ENCODE measurements at places on chromosomes 4 and X.

- no peak for DNase-seq
Measured at GRCh38 chr4:2924765-2925301, 38.4 kb downstream of the NOP14 start.

- no peak for DNase-seq
Measured at GRCh38 chr4:157372567-157372966, 152.0 kb downstream of the GRIA2 start.

- DNase-seq: no peak
Measured at GRCh38 chr4:5858020-5858769, 34.7 kb downstream of the CRMP1 start.

- no peak for DNase-seq
Measured at GRCh38 chr4:39472396-39472795, 13.5 kb downstream of the LIAS start.

DNA sequence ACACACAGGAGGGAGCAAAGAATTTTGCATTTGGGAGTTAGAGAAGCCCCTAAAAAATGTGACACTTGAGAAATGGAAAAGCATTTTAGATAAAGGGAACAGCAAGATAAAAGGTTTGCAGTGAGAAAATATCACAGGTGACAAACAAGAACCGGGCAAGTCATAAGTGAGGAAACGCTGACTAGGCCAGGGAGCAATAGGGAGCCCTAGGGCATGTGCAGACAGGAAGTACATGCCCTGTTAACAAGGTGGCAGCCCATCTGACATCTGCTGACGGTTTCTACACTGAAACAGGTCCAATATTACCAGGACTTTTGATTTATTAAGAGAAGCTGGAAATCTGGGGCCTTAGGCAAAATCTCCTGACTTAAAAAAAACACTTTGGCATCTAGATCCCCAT lies 4.0 kb upstream of the IL13RA1 start:
- DNase-seq: no peak

DNA sequence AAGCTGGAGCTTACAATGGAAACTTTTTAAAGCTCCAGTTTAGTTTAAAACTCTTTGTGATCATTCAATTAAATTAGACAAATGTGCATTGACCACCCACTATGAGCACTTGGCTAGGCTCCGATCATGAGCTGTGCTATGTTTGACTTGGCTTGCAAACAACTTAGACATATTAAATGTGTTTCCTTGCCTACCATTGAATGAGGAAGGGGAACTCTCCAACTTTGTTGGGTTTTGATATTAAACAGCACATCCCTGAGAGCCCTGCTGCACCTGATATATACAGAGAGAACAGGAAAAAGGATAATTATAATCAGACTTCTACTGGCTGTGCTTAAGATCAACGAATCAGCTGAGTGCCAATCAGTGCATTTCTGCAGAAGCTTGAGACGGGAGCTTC lies 71.4 kb upstream of the ADGRL3 start:
- DNase-seq: no peak

- no peak for DNase-seq
Measured at GRCh38 chr4:73139991-73140390, 70.5 kb upstream of the COX18 start.

DNA sequence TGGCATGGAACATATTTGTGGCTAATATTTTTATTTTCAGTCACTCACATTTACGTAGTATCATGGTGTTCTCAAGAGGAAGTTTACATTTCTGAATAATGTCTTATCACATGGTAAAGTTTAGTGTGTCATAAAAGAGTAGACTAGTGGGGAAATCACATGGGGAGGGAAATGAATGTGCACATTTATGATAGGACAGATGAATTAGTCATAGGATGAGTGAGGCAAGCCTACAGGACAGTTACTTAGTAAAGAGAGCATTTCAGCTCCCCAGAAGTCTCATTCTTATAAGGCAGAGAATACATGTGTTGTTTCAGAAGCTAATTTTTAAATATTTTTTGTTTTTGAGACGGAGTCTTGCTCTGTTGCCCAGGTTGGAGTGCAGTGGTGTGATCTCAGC lies 6.2 kb downstream of the GK start:
- no peak for DNase-seq

GRCh38 chr4:185472103-185472542 lies 590 bp upstream of the CCDC110 start:
- no peak for DNase-seq

DNA sequence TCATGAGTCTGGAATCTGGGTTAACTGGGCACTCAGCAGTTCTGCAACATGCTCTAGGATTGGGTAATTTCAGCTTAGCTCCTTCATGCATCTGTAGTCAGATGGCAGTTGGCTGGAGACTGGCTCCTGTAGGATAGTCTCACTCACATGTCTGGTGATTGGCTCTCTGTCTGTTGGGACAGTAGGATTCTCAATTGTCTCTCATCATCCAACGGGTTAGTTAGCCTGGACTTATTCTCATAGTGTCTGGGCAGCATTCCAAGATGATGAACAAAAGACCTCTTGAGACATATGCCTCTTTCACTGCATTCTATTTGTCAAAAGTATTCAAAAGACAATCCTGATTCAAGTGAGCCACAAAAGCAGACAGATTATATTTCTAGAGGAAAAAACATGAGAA lies 795.6 kb upstream of the GALNTL6 start:
- DNase-seq: no peak

DNA sequence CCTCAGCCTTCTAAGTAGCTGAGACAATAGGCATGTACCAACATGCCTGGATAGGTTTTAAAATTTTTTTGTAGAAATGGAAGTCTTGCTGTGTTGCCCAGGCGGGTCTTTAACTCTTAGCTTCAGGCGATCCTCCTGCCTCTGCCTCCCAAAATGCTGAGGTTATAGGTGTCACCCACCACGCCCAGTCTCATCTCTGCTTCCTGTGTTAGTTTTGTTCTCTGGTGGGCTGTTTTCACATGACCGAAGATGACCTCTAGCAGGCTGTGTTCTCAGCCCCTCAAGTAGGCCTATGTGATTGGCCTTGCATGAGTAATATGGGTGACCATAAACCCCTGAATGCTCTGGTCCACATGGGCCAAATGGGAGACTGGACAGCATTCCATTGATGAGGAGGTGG lies 56.8 kb upstream of the MSANTD1 start:
- no peak for DNase-seq

DNA sequence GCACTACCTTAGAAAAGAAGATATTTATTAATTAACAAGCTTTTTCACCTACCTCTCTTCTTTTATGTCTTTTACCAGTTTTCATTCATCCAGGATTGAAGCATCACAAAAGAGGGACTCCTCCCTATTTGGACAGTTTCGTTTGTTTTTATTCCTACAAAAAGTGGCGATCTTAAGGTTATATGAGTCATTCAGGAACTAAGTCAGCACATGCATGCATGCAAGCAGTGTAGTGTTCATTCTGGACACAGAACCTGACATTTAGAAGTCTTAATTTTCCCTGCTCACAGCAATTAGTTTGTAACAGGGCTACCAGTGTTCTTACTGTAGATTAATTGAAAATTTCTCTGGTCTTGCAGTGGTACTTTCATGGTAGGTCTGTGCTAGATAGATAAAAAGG lies 47.9 kb upstream of the QRFPR start:
- no peak for DNase-seq

DNA sequence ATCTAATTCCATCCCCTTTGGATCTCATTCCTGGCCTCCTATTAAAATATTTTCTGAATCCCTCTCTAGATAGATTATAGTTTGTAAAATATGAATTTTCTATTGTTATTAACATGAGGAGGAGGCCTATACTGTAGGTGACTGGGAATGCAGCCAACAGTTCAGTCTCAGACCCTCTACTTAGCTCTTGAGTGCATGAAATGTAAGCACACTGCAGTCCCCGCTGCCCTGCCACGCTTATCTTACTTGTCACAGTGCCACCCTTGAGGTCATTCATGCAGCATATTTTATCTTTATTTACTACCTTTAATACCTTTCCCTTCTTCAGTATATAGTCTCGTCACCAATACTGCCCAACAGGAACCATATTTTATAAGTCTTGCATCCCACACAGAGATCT lies 151.0 kb downstream of the CAMK2D start:
- DNase-seq: no peak

DNA sequence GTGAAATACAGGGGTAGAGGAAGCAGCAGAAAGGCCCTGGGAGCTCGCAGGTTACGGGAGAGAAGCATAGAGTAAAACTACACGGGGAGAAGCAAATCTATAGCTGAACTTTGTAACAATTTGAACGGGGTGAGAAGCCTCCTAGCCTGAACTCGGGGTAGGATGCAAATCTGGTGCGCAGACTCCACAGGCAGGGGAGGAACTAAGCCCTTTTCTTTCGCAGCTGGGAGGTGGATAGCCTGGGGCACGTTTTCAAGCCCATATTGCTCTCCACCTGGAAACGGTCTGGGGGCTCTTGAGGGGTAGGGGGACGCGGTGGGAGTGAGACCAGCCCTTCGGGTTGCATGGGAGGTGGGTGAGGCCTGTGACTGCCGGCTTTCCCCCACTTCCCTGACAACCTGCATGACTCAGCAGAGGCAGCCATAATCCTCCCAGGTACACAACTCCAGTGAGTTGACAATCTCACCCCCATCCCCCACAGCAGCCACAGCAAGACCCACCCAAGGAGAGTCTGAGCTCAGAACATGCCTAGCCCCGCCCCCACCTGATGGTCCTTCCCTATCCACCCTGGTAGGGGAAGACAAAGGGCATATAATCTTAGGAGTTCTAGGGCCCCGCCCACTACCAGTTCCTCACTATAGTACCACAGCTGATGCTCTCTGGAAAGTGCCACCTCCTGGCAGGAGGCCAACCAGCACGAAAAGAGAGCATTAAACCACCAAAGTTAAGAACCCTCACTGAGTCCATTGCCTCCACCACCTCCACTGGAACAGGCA lies 29.9 kb downstream of the SOWAHB start:
- DNase-seq: no peak

DNA sequence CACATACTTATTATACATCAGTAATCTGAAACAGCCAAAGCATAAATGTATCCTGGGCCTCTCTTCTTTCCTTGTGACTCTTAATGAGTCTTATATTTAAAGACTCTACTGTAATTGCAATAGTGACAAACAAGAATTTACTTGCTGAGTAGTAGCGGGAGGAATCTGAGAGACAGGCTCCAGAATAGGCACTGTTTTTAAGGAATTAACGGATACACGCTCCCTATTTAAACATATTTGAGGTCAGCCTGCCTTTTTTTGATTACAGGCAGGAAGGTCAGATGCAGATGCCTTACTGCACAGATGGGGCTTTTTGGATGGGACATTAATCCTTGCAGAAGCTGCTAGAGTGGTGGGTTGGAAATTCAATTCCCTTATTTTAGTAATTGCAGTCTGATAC lies 196.3 kb upstream of the ANXA3 start:
- DNase-seq: no peak

- no peak for DNase-seq
Measured at GRCh38 chr4:8855818-8856245, 15.8 kb downstream of the HMX1 start.

- DNase-seq: no peak
Measured at GRCh38 chr4:40316782-40317635, 18.1 kb upstream of the CHRNA9 start.

GRCh38 chr4:41575207-41575606 lies 37.2 kb downstream of the LIMCH1 start:
- no peak for DNase-seq

- no peak for DNase-seq
Measured at GRCh38 chr4:135120195-135120594, 918.6 kb upstream of the PABPC4L start.

- DNase-seq: no peak
Measured at GRCh38 chr4:2667428-2667827, 88.7 kb downstream of the TNIP2 start.

- no peak for DNase-seq
Measured at GRCh38 chr4:113636438-113636818, 125.1 kb downstream of the CAMK2D start.

GRCh38 chr4:24850674-24851073 lies 55.3 kb downstream of the SOD3 start:
- DNase-seq: no peak

- no peak for DNase-seq
Measured at GRCh38 chrX:11995146-11995545, 143.1 kb upstream of the FRMPD4 start.

DNA sequence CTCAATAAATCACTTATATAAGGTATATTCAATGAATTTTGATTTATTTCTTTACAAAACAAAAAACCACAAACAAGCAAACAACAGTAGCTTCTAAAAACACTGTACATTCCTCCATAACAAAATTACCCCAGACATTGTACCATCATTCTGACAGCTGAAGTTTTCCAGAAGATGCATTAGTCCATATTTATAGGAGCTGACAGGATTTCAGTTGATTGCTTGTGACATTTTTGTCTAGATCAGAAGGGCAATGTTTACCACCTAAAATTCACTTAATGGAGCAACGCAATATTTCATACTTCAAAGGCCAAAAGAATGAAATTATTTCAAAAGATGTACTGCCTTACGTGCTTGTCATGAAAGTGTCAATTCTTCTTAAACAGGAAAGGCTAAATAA lies 167.0 kb downstream of the ATP10D start:
- DNase-seq: no peak

GRCh38 chr4:153593161-153593560 lies 90.9 kb upstream of the TLR2 start:
- DNase-seq: no peak

DNA sequence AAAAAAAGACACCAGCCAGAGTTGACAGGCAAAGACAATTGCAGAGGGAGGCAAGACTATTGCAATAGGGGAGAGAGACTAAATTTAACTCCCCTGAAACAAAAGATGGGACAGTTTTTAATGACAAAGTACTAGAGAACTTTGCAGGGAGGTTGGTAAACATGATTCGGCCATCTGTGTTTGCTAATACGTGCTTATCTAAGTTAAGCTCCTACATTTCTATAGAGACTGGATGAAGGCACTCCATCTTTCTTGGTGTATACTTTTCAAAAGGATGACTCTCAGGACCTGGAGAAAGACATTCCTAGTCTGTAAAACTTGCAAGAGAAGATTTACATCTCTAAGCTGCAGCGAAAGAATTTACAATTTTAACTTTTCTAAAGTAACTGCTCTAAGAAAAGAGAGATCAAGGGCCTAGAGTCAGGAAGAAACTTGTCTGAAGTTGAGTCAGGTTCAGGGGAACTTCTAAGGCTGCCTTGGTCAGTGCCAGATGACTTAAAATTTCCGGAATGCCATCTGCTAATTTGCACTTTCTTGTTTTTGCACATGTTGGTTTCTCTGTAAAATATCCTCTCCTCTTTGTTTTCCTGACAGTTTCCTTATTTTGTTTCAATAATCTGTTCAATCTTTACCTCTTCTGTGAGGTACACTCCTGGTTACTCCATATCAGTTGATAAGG lies 10.6 kb downstream of the ADAM29 start:
- DNase-seq: no peak

GRCh38 chrX:103309860-103310554 lies 783 bp downstream of the BEX2 start:
- DNase-seq: no peak

DNA sequence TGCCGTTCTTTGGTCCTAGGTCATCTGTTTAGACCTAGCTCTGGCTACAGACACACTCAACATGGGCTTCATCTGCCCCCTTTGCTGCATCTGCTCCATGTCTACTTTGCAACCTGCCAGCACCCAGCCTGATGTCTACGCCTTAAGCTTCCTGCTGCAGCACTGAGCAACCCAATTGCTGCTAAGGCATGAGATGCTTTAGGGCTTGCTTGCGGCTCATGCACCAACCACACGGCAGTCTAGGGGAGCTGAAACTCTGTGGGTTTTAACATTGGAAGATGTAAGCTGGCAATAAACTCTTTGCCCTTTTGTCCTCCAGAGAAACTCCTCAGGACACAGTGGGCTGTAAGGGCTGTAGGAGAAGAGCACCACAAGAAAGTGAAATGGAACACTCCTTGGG lies 11.7 kb upstream of the CLNK start:
- no peak for DNase-seq

All from stimulated activated CD8-positive, alpha-beta memory T cell treated with anti-CD3 and anti-CD28 coated beads, Interleukin-2, amount 100 ng/mL, for 48 hours (primary cell).